ENCODE measurements at places on chromosomes 16 and 17.

GRCh38 chr17:38621538-38621937, 15.8 kb upstream of the SRCIN1 start:
- no peak for DNase-seq

GRCh38 chr16:27598931-27599565, 49.1 kb downstream of the KATNIP start:
- DNase-seq = no peak

DNA sequence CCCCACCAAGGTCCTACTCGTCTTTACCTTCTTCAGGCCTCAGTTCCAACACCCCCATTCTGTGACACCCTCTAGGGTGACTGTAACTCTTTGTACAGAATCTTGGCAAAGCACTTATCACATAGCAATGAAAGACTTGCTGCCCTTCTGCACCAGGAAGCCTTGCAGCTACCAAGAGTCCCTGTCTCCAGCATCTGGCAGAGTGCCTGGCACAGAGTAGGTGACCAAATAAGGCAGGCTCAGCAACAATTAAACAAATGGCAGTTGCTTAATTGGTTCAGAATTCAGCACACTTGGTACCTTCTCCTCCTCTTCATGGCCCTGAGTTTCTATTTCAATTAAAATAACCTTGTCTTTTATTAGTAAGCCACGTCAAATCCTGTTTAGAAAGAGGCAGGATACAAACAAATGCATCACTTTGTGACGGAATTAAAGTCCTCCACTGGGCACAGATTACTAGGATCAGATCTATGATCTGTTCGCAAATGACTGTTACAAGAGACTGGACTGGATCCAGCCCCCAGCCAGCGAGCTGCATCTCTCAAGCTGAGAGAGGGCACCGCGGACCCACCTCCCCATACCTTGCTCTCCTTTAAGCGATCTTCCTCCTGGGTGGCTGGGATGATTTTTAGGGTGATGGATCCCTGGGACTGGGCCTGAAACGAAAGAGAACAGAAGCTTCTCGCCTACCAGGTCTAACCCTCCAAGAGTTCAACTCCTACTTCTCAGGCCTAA, 9.4 kb downstream of the MPP3 start:
- DNase-seq = no peak

- no peak for DNase-seq
Observed at GRCh38 chr17:45251931-45252330, 10.0 kb downstream of the SPATA32 start.

- DNase-seq = no peak
Observed at GRCh38 chr16:339680-340079, 12.8 kb downstream of the AXIN1 start.

GRCh38 chr16:30778549-30779244, 8.3 kb downstream of the ZNF629 start:
- no peak for DNase-seq

DNA sequence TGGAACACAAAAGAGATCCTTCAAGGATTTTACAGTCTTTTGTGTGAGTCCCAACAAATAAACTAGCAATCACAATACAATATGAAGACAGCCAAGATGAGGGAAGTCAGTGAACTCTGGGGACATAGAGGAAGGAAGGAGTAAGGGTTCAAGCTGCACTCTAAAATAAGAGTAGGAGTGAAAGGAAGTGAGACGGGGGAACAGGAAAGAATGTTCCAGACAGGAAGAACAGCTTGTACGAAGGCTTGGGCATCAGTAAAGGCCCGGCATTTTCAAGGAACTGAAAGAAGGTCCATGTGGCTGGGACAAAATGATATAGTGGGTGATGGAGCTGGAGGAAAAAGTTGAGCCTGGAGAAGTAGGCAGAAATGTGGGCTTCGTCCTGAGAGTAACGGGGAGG, 4.5 kb downstream of the CCL17 start:
- no peak for DNase-seq

Measured in NT2/D1 (cell line).